ENCODE measurements at places on chromosomes 7 and 10. TPM values are rescaled to one million over a fixed set of nuclear protein-coding genes. Genes with fewer than 3 reads are reported as not detected.

The COA1 gene
- 76.5 TPM for total RNA-seq

The CDHR1 gene
- total RNA-seq = 0.41 TPM

DNA sequence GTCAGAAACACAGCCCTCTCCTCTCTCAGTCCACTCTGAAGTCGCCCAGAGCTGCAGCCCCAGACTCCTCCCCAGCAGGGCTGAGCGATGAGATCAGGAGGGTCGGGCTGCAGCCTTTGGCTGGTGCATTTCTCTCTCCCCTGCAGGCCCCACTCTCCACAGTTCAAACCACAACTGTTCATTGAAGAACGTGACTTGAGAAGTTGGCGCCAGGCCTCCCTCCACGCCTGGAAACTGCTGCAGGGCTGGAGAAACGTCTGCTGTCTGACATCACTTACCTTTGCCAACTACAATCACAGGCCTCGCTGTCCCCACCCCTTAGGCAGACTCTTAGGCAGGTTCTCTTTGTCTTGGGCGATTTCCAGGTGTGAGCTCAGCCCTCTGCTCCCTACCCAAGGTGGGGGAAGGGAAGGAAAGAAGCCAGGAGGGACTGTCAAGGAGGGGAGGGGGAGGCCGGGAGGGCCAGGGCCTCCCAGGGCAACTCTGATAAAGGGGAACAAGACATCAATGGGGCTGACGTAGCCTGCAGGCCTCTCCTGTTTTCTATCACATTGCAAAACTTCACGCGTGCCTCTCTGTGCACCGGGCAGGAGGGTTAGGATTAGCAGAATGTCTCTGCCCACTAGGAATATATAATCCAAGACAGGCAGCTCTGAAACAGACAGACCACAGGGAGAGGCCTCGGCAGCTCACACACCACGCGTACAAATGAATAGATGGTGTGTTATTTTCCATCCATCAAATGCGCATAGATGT is 32.7 kb downstream of the CALML5 start:
- no peak overlapping the region for H3K27ac ChIP-seq
- no peaks in the 10 kb centered on the region for H3K36me3 ChIP-seq
- H3K4me3 ChIP-seq = no peak overlapping the region
- no peaks in the 10 kb centered on the region for H3K27me3 ChIP-seq
- H3K4me1 ChIP-seq = no peaks in the 10 kb centered on the region

DNA sequence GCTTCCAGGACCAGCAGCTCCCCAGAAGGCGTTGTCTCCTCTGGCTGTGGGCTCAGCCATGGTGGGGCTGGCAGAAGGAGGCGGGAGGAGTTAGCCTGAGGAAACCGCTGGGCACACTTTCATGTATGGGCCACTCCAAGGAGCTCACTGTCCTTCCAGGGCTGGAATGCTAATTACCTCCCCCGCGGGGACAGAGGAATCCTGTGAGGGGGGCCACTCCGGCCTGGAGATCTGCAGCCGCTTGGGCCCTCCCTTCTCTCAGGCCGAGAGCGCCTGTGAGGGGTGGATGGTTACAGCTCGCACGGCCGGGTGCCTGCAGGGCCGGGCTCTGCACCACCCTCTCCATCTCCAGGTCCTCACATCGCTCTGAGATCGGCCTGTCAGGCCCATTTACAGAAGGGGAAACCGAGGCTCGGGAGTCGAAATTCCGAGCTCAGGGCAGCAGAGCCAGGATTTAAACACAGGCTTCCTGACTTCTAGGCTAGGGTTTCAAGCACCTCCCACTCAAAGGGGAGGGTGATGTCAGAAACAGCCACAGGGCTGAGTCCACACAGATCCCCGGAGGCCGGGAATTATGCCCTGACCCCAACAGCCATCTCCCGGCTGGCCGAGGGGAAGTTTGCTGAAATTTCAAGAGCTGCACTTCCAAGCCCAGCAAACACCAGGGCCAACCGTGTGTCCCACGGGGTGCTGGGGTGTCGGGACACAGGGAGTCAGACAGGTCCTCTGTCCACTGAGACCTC is 59.1 kb downstream of the PDGFA start:
- H3K36me3 ChIP-seq = no peaks in the 10 kb centered on the region
- H3K4me1 ChIP-seq = peaks cover 30% of the 10 kb centered on the region
- DNase-seq = no peak
- H3K27me3 ChIP-seq = peaks cover 18% of the 10 kb centered on the region

DNA sequence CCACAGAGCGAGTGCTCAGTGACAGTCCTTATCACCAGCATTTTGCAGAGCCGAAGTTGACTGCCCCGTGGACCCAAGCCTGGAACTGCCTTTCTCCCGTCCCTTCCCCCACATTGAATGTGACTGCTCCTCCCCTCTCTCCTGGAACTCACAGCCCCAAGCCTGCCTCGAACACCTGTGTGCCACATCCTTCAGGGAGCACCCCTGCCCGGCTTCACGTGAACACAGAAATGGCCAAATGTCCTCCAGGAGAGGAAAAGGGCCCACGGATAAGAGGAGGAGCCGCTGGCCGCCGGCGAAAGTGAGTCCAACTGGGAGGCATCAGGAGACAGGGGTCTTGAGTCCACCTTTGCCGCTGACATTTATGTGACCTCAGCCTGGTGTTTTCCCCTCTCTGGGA is 16.2 kb downstream of the STX1A start:
- no peaks in the 10 kb centered on the region for H3K4me1 ChIP-seq
- peaks cover 22% of the 10 kb centered on the region for H3K36me3 ChIP-seq
- H3K27me3 ChIP-seq = no peaks in the 10 kb centered on the region

DNA sequence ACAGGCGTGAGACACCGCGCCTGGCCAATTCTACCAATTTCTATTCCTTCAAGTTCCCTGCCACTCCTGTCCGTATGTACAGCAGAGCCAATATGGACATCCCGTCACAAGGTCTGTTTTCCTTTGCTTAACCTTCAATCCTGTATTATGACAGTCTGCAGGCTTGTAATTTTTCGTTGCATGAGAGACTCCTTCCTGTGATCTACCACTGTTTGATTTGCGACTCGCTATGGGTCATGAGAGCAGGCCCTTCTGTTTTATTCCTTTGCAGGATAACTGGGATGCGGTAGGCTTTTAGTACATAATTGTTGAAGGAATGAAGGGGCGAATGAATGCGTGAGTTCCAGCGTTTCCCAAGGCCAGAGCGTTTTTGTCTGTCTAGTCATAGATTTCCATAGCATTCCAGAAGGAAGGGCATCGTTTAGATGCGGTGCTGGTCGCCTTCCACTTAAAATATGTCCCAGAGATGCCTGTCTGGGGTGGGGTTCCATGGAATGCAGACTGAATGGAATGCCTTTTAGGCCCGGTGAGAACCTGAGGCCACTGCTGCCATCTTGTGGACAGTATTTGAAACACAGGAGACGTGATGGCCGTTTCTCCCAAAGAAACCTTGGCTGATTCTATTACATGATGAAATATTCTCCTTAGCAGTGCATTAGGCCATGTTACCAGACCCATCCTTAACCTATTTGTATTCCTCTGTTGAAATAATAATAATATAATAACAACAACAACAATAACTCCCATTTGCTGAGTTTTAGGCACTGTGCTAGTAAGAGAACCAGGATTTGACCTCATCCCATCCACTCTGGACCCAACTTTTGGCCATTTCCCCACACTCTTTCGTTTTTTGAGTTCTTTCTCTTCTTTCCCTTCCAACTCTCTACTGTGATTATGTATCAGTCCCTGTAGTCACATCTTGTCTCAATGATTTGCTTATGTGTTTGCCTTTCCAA is 193.2 kb downstream of the MYOF start:
- no peak overlapping the region for H3K27ac ChIP-seq
- H3K4me3 ChIP-seq = no peak overlapping the region
- DNase-seq = peak; percentile 45
- no peaks in the 10 kb centered on the region for H3K4me1 ChIP-seq
- no peaks in the 10 kb centered on the region for H3K27me3 ChIP-seq

DNA sequence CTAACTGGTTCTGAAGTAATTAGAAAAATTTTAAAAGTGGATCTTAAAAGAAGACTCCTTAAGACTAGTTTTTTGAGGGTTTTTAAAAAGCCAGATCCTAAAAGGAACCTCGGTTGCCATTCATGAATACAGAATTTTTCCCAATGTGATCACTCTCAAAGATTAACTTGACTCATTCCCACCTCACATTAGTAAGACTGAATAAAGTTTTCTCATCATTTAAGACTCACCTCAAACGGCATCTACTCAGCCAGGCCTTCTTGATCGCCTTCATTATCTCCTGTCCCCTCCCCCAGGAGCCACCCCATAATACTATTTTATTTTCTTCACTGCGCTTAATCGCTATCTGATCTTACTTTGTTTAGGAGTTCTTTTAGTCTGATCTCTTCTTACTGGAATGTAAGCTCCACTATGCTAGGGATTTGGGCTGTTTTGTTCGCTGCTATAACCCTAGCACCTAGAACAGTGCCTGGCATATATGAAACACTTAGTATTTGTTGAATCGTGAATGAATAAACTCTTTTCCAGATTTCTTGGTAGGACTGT is 55.9 kb upstream of the PCGF5 start:
- peak overlapping the region; percentile 96 for H3K4me3 ChIP-seq
- peak overlapping the region; percentile 97 for H3K27ac ChIP-seq
- H3K27me3 ChIP-seq = no peaks in the 10 kb centered on the region
- peaks cover 45% of the 10 kb centered on the region for H3K4me1 ChIP-seq
- DNase-seq = no peak

DNA sequence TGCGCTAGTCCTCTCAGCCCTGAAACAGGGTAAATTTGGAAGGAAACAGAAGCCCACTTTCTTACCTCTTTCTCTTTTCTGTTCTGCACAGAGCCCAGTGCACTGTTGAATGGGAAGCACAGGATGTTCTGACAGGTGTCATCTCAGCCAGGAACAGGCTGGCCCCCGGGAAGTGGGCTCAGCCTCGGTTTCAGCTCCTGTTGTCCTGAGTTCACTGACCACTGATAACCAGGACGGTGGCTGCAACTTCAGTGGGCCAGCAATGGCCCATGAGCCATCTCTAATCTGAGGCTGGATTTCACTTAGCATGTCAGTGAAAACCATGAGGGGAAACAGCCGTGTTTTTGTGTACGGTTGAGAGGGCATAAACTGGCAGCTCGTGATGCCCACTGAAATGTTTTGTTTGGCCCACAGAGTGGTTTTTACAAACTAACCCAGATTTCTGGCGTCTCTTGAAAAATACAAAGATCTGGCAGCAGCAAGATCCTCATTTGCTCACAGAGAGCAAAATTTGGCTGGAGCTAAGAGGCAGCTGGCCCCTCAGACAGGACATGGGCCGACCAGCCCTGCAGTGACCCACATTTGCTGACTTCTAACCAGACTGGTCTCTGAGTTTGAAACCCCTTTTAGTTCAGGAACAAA is 455.9 kb downstream of the PAXIP1 start:
- H3K27ac ChIP-seq = no peak overlapping the region
- no peak for DNase-seq
- no peaks in the 10 kb centered on the region for H3K36me3 ChIP-seq
- H3K4me1 ChIP-seq = no peaks in the 10 kb centered on the region
- H3K4me3 ChIP-seq = no peak overlapping the region
- H3K27me3 ChIP-seq = no peaks in the 10 kb centered on the region

GRCh38 chr10:119872860-119873681 is 428 bp upstream of the MCMBP start:
- H3K27ac ChIP-seq = peak overlapping the region; percentile 95
- H3K4me3 ChIP-seq = peak overlapping the region; percentile 86
- no peaks in the 10 kb centered on the region for H3K36me3 ChIP-seq
- H3K4me1 ChIP-seq = peaks cover 45% of the 10 kb centered on the region

GRCh38 chr7:87337331-87337730 is 8.1 kb upstream of the CROT start:
- DNase-seq = no peak
- no peak overlapping the region for H3K4me3 ChIP-seq
- H3K27me3 ChIP-seq = no peaks in the 10 kb centered on the region
- H3K27ac ChIP-seq = no peak overlapping the region
- H3K4me1 ChIP-seq = no peaks in the 10 kb centered on the region

- peak overlapping the region; percentile 77 for H3K27ac ChIP-seq
- H3K4me3 ChIP-seq = no peak overlapping the region
- H3K4me1 ChIP-seq = peaks cover 68% of the 10 kb centered on the region
- DNase-seq = peak; percentile 55
- H3K36me3 ChIP-seq = no peaks in the 10 kb centered on the region
Observed at GRCh38 chr10:70500812-70501301, 22.3 kb downstream of the PALD1 start.

GRCh38 chr7:90917539-90917938 is 321.4 kb downstream of the CDK14 start:
- DNase-seq = no peak
- no peak overlapping the region for H3K27ac ChIP-seq
- H3K27me3 ChIP-seq = no peaks in the 10 kb centered on the region
- no peaks in the 10 kb centered on the region for H3K36me3 ChIP-seq

DNA sequence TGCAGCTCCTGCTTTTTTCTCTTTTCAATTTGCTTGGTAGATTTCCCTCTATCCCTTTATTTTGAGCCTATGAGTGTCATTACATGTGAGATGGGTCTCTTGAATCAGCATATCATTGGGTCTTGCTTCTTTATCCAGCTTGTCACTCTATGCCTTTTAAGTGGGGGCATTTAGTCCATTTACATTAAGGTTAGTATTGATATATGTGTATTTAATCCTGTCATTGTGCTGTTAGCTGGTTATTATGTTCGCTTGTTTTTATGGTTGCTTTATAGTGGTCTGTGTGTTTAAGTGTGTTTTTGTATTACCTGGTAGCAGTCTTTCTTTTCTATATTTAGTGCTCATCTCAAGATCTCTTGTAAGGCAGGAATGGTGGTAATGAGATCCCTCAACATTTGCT is 17.0 kb downstream of the GIMAP7 start:
- no peaks in the 10 kb centered on the region for H3K27me3 ChIP-seq
- H3K27ac ChIP-seq = no peak overlapping the region
- DNase-seq = no peak
- H3K36me3 ChIP-seq = no peaks in the 10 kb centered on the region
- H3K4me3 ChIP-seq = no peak overlapping the region

- peaks cover 6% of the 10 kb centered on the region for H3K4me1 ChIP-seq
- H3K4me3 ChIP-seq = no peak overlapping the region
- no peak overlapping the region for H3K27ac ChIP-seq
- H3K36me3 ChIP-seq = no peaks in the 10 kb centered on the region
- no peak for DNase-seq
Observed at GRCh38 chr10:47261121-47261520, 38.9 kb upstream of the GDF10 start.

DNA sequence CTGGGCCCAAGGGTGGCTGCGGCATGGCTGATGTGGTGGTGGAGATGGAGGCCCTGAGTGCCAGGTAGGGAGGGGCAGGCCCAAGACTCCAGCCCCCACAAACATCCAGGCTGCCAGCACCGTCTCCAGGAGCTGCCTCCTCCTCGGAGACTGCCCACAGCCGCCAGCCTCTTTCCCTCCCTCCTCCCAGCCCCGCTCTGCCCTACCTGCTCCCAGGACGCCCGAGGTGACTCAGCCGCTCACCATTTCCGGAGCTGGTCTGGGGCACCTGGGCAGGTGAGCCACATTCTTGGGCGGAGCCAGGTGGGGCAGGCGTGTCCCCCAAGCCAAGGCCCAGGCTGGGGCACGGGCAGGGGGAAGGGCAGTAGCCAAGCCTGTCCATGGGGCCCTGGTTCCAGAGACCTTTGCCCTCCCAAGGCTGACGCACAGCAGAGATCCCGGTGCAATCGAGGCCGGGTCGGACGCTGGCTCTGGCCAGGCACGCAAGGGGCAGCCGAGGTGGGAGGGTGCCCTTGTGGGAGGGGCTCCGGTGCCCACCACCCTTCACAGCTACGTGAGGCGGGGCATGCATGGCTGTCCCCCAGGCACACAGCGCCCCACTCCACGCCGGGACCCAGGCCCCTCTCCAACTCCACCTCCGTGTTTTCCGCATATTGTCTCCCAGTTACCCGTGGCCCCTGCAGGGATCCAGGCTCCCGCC is 8.8 kb downstream of the ADAP1 start:
- H3K36me3 ChIP-seq = no peaks in the 10 kb centered on the region
- no peak overlapping the region for H3K27ac ChIP-seq
- peaks cover 37% of the 10 kb centered on the region for H3K27me3 ChIP-seq
- no peak overlapping the region for H3K4me3 ChIP-seq
- no peaks in the 10 kb centered on the region for H3K4me1 ChIP-seq
